ENCODE measurements at places on chromosomes 1 and 21. TPM values are rescaled to one million over a fixed set of nuclear protein-coding genes. Genes with fewer than 3 reads are reported as not detected.

GRCh38 chr1:222071387-222071786, 329.5 kb upstream of the DUSP10 start:
- no peaks in the 10 kb centered on the region for H3K36me3 ChIP-seq
- H3K27me3 ChIP-seq, result no peaks in the 10 kb centered on the region
- H3K4me1 ChIP-seq, result no peaks in the 10 kb centered on the region

GRCh38 chr1:104780470-104781078, 1030.9 kb downstream of the AMY1C start:
- no peaks in the 10 kb centered on the region for H3K36me3 ChIP-seq
- H3K27ac ChIP-seq, result no peak overlapping the region
- no peak overlapping the region for H3K4me3 ChIP-seq
- H3K27me3 ChIP-seq, result no peaks in the 10 kb centered on the region

DNA sequence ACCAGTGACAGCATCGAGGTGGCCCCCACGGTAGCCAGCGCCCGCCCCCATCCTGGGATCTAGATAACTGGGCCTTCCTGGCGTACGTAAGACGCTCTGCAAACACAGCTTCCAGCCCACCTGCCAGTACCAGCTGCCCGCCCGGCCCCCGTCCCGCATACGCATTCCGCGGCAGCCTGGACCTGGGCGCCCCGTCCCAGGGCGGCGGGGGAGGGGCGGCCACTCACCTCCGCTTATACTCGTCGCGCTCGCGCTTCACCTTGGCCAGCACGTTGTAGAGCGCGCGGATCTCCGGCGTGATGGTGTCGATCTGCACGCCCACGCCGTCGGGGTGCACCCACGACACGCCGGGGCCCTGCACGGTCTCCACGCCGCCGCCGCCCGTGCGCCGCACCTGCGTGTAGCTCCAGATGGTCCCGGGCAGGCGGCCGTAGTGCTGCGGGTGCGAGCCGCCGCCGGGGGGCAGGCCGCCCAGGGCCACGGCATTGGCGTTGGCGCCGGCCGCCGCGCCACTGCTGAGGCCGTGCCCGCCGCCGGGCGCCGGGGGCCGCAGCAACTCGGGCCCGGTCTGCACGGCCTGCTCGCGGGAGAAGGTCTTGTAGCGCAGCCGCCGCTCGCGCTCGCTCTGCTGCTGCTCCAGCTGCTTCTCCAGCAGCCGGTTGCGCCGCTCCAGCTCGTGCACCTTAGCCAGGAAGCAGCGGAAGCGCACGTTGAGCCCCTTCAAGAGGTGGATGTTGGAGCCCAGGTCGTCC, 859 bp downstream of the IFFO2 start:
- H3K36me3 ChIP-seq, result no peaks in the 10 kb centered on the region
- peak overlapping the region; percentile 76 for H3K4me3 ChIP-seq
- no peaks in the 10 kb centered on the region for H3K27me3 ChIP-seq
- H3K27ac ChIP-seq, result peak overlapping the region; percentile 92

ACTL8 gene
- not detected for total RNA-seq

CAMK2N1 gene
- total RNA-seq, result 5.6 TPM

P3H1 gene
- 34.9 TPM for total RNA-seq
